ENCODE measurements at places on chromosomes 6 and 20.

GRCh38 chr20:48531505-48531904 lies 296.3 kb downstream of the PREX1 start:
- DNase-seq: no peak

DNA sequence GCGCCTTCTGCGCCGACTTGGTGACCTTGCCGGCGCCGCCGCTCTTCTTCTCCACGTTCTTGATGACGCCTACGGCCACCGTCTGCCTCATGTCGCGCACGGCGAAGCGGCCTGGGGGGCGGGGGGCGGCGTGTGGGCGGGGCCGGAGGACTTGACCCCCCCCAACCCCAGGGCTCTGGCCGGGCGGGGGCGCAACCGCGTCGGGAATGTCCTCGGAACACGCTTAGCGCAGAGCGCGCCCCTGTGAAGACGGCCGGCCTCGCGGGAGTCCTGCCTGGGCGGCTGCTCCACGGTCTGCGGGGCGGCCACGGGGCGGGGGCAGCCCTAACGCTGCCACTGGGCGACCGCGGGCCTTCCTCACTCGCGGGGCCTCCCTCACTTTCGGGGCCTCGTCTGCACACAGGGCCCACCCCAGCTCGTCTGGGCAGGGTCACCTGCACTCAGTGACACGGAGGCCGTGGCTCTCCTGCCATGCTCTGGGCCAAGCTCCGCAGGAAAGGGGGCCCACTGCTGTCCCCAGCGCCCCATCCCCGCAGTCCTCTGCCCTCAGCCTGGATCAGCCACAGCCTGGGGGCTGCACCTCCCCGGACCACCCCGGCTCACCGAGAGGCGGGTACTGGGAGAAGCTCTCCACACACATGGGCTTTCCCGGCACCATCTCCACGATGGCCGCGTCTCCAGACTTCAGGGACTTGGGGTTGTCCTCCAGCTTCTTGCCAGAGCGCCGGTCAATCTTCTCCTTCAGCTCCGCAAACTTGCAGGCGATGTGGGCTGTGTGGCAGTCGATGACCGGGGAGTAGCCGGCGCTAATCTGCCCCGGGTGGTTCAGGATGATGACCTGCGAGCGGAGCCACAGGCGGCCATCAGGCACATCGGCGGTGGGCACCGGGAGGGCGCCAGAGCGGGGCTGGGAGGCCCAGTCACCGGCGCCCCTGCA lies 10.3 kb downstream of the EEF1A2 start:
- no peak for DNase-seq

DNA sequence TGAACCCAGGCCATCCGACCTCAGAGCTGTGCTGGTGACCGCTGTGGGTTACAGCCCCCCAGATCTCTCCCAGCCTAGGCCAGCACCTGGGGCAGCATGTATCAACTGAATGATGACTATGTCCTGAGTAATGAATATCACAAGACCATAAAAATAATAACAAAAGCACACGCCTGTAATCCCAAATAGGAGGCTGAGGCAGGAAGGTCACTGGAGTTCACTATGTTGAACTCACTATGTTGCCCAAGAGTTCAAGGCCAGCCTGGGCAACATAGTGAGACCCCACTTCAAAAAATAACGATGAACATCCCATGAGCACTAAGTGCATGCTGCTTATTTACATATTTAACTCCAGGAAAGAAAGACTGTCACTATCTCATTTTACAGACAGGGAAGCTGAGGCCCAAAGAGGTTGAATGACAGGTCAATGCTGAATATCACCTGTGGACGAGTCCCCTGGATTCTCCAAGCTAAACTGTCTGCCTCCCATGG lies 92.3 kb downstream of the NFATC2 start:
- DNase-seq: no peak

DNA sequence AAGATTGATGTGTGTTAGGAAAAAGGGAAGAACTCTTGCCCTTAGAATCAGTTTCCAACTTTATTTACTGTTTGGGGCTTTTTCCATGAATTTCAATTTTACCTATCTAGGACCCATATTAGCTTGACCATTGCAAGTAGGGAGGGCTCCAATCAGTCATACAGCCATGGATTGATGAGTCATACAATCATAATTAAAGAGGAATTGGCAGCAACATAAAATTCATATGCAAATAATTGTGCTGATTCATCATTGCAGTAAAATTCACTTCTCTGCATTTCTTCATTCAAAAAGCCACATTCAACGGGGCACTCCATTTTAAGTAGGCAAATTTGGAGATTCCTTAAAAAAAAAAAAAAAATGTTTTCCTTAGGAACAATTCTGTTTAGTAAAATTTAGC lies 1016.4 kb downstream of the KIF16B start:
- DNase-seq: no peak

GRCh38 chr6:44007818-44008621 lies 119.2 kb downstream of the MRPL14 start:
- DNase-seq: no peak

DNA sequence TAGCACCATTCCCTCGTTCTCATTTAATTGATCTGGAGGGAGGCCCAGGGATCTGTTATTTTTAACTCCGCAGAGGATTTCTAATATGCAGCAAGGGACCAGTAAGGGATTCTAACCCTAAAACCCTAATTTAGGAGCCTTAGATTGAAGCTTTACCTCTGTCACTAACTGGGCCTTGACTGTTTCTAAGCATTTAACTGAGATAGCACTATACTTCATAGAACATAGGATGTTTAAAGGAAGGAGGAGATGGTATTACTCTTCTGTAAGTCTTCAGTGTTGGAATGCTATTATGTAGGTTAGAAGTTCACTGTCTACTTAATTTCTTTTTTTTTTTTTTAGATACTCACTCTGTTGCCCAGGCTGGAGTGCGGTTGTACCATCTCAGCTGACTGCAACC lies 242.5 kb downstream of the ZFAND3 start:
- DNase-seq: no peak

DNA sequence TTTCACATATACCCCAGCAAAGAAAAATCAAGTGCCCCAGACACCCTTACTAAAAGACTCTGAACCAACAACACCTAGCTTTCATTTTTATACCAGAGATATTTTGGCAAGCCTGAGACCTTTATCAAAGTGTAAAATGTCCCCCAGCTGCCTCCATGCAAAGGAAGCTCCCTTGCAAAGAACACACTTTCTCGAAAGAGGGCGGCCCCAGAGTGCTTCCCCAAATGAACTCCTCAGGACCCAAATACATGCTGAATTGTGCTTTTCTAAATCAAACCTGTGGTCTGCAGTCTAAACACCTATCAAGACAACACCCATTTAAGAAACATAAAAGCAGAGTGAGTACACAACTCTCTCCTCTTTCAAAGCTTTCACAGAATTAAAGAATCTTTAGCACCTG lies 490 bp downstream of the IPCEF1 start:
- no peak for DNase-seq

DNA sequence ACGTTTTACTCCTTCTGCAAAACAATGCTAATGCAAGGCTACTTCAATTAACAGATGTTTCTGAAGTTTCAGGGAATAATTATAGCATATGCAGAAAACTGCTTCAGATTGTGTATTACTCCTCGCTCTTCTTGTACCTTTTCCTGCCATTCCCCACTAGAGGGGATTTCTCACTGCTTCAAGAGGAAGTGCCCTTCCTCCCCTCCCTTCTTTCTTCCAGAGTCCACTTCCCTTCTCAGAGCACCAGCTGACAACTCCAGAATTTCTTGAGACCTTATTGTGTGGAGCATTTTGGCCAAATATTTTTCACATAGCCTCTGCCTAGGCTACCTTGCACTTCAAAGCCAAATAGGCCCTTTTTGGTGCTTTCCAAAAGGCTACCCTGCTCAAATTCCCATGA lies 12.7 kb upstream of the MCUR1 start:
- no peak for DNase-seq

DNA sequence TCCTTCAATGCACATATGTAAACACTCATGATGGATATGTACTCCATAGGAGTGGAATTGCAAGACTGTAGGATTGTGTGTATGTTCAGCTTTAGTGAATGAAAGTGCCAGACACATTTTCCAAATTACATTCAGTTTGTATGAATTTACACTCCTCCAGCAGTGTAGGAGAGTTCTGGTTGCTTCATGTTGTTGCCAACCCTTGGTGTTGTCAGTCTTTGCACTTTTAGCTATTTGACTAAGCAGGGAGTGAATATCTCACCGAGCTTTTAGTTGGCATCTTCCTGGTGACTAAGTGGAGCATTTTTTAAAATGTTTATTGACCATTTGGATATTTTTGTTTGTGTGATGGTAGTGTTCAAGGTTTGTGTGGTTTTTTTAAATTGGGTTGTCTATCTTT lies 23.9 kb downstream of the NKX2-4 start:
- DNase-seq: no peak

- no peak for DNase-seq
These were observed 7.6 kb downstream of the SLC44A4 start for GRCh38 chr6:31871046-31871659.

GRCh38 chr6:39151211-39151610 lies 36.2 kb upstream of the SAYSD1 start:
- no peak for DNase-seq

DNA sequence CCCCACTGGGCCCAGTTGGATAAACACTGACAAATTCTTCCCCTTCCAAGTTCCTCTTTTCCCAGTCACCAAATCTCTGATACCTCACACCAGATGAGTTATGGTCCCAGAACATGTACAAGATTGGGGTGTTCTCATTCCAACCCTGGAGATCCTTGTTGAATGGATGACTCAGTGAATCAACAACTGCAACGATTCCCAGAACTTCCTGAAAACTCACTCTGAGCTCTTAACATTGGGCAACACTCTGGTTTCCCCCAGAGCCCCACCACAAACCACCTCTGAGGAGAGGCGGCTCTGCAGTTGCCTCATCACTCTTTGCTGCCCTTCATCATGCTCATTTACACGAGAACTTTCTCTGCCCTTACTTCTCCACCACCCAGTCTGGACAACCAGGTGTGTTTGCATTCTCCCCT lies 115.2 kb downstream of the MRPL14 start:
- DNase-seq: no peak

DNA sequence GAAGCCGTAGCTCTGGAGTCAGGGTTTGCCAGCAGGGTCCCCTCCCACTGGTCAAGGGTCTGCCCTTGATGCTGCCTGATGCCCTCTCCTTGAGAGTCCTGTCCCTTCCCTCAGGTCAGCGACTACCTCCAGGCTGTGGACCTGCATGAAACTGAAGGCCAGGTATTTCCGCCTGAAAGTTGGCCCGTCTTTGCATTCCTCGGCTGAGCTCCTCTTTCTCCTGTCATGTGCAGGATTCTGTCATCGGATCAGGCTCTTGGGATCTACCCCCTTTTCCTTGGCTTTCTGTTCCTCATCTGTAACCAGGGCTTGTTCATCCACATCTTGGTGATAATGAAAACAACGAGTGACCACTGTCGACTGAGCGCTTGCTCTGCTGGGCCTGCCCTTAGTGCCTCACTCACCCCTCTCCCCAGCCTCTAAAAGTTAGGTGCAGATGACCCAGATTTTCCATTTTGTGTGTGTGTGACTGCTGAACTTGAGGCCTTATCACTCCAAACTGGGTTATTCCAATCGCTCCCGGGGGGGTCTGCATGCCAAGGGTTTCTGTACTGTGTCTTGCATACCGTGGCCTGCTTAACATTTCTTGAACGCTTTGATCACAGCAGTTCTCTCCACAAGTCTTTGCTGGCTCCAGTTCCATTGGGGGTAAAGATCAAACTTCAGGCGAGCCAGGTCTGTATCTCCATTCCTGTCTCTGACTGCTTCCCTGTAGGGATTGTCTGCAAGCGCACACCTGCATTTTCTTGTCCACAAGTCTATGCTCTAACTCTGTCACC lies 81.6 kb downstream of the DTD1 start:
- DNase-seq: no peak

- no peak for DNase-seq
These were observed 34.5 kb upstream of the HBS1L start for GRCh38 chr6:135088818-135089809.

GRCh38 chr6:130794738-130795137 lies 32.5 kb upstream of the SMLR1 start:
- no peak for DNase-seq

GRCh38 chr20:57567471-57568079 lies 6.7 kb downstream of the PCK1 start:
- DNase-seq: no peak

- DNase-seq: no peak
These were observed 431.6 kb downstream of the TFAP2B start for GRCh38 chr6:51250317-51250716.

GRCh38 chr20:57601737-57602136 lies 18.5 kb downstream of the ZBP1 start:
- DNase-seq: no peak

GRCh38 chr20:25065625-25066338 lies 7.8 kb upstream of the ACSS1 start:
- no peak for DNase-seq

DNA sequence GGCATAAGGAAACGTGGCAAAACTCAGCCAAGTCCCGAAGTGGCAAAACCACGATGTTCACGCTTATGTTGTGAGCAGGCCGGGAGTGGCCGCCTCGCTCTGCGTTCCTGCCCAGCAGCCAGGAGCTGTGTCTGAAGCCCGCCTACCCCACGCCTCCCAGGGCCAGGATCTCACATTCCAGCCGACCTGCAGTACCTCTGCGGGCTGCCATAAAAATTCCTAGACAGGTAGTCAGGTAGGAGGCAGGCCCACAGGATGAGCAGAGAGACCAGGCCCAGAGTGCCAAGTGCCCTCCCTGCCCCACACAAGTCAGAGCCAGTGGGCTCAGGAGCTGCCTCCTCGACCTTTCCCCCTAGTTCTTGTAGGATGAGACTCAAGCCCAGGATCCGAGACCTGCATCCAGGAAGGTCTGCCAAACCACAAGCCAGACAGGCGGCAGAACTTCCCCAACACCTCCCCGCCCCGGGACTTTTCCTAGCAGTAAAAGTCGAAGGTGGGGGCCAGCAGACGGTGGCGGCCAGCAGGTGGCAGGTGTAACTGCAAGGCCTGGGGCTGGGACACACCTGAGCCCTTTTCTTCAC lies 16.7 kb downstream of the PMEPA1 start:
- no peak for DNase-seq

- DNase-seq: no peak
These were observed 163.6 kb downstream of the BTBD9 start for GRCh38 chr6:38476141-38476540.

DNA sequence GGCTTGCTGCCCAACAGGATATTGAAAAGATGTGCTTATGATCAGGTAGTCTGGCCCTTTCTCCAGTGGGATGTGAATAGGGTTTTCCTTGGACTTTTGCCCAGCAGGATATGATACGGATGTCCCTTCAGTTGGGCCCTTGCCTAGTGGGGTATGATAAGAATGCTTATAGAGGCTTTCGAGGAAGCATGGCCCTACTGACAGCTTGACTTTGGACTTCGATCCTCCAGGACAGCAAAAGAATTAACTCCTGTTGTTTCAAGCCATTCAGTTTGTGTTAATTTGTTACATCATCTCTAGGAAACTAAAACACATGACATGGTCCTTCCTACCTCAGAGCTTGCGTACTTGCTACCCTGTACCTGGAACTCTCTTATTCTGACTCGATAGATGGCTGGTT lies 9.7 kb upstream of the ZNF334 start:
- no peak for DNase-seq
